ENCODE measurements at places on chromosomes 7 and 10.
A peak's percentile ranks its signal among the peaks of the same experiment; 100 is the strongest.

DNA sequence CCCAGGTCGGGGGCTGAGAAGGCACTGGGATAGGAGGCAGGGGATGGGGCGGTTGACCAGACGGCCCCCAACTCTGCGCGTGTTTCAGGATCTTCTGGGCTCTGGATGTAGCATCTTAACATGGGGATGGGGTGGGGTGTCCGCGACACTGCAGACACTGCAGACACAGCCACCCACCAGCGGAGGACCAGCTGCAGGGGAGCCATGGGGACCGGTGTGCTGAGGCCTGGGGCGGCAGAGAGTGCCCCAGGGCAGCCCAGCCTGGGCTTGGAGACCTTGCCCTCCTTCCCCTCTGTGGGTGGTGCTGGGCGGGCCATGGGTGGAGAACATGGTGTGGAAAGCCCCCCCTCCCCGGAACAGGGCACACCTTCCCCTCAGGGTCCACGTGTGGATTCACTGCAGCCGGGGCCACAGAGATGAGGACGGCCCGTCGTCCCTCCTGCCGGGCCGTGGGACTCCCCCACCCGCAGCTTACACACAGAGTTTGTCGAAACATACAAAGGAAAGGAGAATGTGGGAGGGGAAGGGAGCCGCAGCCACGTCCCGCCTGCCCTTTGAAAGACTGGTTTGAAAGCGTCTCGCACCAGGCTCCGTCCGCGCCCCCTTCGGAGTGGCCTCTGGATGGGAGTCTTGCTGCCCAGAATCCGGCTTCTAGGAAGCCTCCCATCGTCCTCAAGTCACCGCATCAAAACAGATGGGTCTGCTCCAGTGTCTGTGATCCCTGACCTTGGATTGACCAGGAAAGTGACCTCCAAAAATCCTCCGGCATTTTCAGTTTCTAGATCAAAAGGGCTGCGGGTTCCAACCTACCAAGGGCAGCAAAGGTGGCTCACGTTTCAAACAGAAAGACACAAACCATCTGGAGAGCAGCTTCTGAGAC is 91.5 kb upstream of the TCERG1L start:
- DNase-seq = no peak

DNA sequence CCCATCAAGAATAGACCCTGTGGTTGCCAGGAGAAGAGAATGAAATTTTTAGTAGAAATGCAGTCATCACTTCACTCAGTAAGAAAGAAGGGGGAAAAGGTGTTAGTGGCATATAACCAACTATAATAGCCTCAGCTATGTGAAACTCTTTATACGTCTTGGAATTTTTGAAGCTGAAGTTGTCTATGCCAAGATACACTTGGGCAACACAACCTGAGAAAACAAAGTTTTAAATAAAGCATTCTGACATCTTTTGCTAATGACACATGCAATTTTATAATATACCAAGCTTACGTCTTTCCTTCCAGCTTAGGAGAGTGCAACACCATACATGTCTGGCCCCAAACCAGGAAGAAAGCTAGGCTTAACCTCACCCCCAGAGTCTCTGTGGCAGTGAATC is 40.8 kb upstream of the ZNF438 start:
- DNase-seq = no peak

DNA sequence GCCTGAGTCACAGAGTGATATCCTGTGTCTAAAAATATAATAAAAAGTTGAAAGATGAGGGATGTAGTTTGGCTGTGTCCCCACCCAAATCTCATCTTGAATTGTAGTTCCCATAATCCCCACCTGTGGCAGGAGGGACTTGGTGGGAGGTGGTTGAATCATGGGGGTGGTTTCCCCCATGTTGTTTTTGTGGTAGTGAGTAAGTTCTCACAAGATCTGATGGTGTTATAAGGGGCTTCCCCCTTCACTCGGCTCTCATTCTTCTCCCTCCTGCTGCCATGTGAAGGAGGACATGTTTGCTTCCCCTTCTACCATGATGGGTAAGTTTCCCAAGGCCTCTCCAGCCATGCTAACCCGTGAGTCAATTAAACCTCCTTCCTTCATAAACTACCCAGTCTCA is 25.1 kb upstream of the UBE3C start:
- DNase-seq = no peak

DNA sequence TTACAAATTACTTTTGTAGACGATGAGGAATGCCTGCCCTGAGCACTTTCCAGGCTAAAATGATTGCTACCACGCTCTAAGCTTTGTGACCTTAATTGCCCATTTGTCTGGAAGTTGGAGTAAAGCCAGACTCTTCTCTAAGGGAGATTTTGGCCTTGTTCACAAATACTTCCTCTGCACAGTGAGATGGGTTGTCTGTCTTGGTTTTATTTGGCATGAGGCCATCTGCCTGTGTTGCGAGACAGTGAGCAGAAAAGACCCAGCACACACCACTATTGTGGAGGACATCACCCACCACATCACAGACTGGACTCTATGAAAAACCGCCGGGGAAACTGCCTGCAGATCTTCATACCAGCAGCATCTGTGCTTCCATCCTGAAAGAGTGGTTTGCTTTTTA is 138.4 kb downstream of the BICC1 start:
- no peak for DNase-seq

DNA sequence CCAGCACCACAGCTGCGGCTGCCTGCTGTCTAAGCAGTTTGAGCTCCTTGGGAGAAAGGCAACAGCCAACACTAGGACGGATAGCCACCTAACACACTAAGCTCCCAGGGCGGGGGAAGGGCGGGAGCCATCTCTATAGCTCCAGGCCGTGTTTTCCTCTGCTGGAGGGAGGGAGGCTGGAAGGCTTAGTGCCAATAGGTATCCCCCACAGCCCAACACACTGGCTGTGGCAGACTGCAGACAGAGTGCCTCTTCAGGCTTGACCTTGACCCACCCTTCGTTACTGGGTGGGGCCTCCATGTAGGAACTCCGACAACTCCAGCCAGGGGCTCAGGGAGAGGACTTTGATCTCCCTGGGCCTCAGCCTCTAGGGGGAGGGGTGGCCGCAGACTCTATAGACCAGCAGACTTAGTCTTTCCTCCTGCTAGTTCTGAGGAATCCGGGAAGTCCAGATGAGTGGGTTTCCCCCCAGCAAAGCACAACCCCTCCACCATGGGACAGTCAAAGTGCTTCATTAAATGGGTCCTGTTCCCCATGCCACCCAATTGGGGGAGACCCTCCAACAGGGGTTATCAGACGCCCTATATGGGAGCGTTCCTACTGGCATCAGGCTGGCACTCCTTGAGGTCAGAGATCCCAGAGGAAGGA is 314.4 kb upstream of the MKI67 start:
- no peak for DNase-seq

DNA sequence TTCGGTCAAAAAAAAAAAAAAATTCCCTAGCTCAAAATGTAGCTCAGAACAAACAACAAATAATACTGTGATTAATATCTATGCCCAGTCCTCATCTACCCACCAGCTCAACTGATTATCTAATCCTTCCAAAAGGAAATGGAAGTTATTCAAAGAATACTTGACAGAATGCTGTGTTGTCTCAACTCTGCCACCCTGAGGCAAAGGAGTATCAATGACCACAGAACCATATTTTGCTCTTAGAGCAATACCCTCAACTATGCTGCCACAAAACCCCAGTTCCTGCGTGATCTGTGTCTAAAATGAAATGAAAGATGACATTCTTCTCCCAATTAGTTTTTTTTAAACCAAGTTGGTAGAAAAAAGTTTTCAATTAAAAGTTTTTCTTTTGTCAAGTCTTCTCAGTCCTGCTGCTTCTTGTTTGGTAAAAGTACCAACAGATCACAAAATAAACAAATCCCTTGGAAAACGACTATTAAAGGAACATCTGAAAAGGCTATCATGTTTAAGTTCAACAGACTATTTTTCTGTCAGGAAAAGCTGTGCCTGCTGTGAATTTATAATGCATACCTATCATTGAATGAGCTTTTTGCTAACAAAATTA is 21.6 kb downstream of the RBM28 start:
- DNase-seq = no peak

GRCh38 chr10:59748834-59749233 is 4.4 kb downstream of the MRLN start:
- no peak for DNase-seq

DNA sequence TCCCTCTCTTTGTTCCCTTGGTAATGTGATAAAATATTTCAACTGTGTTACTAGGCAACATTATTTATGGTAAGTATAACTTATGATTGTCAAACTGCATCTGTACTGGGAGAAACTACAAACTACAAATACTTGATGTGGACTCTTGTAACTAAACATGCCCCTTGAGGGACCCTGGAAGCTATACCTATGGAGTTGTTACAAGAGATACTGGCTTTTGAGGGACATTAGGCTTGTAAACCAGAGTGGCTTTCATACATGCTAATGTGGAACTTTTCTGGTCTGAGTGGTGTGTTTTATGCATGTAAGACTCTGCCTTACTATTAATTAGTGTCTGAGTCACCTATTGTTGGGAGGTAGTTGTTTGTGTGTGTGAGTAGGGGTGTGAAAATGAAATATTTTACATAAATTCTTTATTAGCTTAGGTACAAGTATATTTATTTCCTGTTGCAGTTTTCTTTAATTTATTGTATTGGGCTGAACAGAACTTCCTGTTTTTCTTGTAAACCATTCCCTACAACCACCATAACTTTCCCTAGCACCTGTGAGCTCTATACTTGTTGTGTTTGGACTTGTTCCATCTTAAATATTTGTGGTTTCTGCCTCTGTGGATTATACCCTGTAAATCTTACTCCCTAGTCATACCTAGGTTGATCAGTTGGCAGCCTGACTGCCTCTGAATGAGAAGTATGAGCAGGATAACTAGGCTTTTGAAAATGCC is 49.8 kb downstream of the STK31 start:
- no peak for DNase-seq

GRCh38 chr10:99676895-99677294 is 17.6 kb downstream of the ENTPD7 start:
- no peak for DNase-seq

GRCh38 chr7:107044347-107045194 is at the start of gene PRKAR2B:
Gene PRKAR2B, plus strand, starts transcription at chr7:107044705. Its CDS starts 203 bp downstream, at chr7:107044908.
- peak; percentile 36 for DNase-seq

DNA sequence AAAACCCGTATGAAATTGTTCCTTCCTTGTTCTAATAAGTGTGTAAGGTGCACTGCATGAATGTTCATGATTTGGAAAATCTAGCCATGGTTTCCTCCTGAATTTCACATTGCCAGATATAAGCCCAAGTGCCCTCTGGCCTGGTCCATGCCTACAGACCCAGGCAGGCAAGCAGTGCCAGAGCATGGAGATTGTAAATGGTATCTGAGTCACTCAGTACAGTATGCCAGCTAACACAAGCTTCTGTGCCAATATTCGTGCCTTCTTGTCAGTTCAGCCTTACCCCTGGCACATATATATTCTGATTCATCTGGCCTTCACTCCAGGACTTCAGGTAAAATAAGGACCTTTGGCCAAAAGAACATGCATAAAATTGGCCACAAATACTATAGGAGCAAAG is 38.4 kb upstream of the PDE1C start:
- DNase-seq = no peak

GRCh38 chr7:148884299-148885022 is 370 bp upstream of the EZH2 start:
- peak; percentile 73 for DNase-seq

- no peak for DNase-seq
Measured at GRCh38 chr7:24318326-24318725, 34.3 kb downstream of the NPY start.

DNA sequence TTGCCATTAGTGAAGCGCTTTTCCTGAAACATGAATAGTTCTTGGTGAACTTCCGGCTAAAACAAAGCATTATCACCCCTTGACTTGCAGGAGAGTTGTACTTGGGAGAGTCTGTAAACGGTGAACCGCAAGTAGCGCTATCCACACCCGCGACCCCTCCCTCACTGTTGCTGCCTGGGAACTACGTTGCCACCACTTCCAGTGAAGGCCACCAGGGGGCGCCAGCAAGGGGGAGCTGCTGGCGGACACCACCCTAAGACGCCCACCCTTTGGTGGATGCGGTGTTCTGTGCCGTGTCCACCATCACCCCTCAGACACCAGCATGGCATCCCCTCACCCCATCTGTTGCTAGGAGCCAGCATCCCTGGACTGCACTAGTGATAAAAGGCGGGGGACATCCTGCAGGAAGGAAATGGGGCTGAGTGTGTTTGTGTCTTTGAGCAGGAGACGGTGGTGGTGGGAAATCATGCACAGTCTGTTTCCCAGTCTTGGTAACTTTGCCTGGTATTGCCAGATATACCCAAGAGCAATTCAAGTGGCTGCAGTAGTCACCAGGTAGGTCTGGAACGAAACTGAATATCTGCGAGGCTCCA is 298.2 kb downstream of the FRMD4A start:
- no peak for DNase-seq

GRCh38 chr7:44105832-44106231 is 1.7 kb downstream of the AEBP1 start:
- DNase-seq = no peak

- no peak for DNase-seq
Measured at GRCh38 chr10:101189461-101190401, 39.5 kb downstream of the LBX1 start.

DNA sequence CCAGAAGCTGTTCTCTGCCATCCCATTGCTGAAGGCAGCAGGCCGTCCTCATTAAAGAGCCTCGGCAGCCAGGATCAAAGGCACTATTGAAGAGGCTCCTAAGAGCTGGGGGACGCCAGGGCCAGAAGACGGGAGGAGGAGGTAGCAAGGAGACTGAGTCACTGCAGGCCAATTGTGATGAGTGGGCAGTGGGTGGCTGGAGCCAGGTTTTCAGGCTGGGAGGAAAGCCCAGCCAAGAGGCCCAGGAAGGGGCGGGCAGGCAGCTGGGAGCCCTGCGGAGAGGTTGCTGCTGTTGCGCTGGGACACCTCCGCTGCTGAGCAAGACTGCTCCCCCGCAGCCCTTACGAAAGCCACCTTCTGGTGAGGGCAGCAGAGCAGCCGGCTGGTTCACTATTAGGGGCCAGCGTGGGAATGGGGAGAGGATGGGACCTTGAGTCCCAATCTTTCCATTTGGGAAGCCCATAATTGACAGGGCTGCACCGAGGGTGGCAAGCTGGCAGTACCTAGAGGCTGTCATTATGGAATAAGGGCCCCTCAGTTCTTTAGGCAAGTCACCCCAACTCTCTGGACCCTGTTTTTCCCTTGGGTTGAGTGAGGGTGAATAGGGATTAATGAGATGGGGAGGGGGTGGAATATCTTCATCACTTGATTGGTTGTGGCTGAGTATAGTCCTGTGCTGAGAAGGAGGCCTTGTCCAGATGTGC is 48.4 kb downstream of the UNC5B start:
- no peak for DNase-seq

Measured in AG09319 (cell line).